NCI-H460 (cell line): ENCODE measurements at places on chromosomes 13 and 19.
A peak's percentile ranks its signal among the peaks of the same experiment; 100 is the strongest.

DNA sequence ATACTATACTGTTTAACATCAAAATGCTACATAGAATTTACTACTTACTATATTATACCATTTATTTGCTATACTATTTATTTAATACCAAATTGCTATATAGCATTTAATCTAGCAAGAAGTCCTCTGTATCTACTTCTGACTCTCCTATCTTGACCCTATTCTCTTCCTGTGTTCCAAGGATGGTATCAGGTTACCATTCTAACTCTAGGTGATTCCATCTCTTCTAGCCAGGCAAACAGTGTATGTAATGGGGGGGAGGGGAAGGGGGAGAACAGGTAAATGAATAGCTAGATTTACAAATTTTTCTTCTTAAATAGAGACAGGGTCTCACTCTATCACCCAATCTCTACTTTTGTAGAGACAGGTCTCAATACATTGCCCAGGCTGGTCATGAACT, 200.3 kb downstream of the DIAPH3 start:
- no peak for DNase-seq

DNA sequence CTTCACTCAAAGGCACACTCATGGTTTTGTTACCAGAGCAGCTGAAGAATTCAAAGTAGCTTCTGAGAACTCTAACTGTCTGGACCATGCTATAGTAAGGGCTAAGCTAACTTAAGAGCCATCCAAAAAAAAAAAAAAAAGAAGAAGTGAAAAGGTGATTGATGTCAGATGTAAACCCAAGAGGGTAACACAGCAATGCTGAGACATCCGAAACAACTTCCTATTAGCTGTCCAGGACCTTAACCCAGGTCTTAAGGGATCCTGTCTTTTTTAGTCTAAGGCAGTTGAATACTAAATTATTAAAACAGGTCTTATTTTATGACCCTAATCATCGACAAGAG, 11.2 kb upstream of the RAB20 start:
- DNase-seq: no peak

GRCh38 chr13:39676315-39676876, 20.9 kb downstream of the COG6 start:
- DNase-seq: peak; percentile 20

- DNase-seq: no peak
These were observed 845.1 kb downstream of the DACH1 start for GRCh38 chr13:71021825-71022422.

- peak; percentile 19 for DNase-seq
These were observed 556.3 kb upstream of the ARGLU1 start for GRCh38 chr13:107124129-107124718.

DNA sequence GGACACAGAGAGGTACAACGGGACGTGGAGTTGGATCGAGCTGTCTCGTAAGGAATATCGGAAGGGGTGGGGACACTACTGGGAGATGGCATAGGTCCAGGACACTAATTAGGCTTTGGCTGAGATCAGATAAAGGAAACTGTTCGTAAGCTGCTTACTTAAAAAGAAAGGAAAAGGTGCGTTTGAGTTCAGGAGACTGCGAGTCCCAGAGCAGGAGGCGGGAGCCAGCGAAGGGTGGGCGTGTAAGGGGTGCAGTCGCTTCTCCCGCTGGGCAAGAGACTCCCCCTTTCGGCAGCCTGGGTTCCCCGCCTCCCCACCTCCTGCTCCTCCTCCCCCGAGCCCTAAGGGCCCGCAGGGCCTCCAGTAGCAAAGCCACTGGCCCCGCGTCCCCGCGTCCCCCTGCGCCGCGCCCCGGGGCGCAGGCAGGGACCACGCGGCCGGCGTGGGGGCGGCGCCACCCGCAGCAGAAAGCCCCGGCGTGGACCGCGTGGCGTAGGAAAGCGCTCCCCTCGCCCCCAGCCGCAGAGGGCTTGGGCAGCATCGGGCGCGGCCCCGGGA, 547 bp downstream of the ABCC4 start:
- peak; percentile 26 for DNase-seq

GRCh38 chr13:84670245-84670644, 788.0 kb upstream of the SLITRK1 start:
- DNase-seq: no peak

DNA sequence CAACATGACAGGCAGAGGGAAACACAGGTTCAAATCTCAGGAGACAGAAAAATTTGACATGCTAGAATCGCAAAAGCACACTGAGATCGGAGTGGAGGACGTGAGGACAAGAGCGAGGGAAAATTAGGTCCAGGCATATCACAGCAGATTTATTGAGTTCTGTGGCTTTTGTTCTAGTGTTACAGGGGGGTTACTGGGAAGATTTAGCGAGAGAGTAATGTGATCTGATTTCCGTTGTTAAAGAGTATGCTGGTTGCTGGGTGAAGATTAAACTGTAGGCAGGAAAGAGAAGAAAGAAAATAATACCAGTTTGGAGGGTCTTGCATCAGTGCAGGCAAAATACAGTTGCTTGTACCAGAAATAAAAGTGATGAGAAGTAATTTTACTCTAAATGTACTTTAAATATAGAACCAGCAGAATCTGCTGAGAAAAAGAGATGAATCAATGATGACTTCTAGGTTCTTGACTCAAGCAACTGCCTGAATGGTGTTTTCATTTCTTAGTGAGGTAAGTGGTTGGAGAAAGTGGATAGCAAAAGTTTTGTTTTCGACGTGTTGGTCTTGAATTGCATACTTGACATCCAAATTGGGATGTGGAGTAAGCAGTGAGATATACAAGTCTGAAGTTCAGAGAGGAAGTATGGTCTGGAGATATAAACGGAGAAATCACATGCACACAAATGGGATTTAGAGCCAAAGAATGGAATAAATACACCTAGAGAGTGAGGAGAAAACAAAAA, 35.7 kb downstream of the UFM1 start:
- DNase-seq: no peak

DNA sequence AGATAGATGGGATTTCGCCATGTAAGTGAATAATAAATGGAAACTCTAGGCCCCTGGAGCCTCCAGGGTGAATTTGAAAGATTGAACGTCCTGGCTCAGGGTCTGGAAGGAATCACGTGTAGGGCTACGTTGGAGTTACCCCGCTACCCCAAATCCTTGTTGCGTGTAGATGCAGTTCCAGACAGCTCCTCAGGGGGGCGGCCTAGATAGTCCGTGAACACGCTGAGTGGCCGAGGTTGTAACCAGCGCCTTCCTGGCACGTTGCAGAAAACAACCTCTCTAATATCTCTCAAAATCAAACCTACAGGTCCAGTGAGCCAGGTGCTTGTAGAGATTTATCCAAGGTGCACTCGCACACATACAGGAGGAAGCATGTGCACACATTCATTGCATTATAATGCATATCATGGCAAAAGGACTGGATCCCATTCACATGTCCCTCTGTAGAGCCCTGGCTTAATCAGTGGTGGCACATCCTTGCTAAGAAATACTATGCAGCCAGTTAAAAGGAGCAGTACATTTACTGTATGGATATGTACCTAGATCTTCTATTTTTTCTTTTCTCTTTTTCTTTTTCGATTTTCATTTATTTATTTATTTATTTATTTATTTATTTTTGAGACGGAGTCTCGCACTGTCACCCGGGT, 2.5 kb upstream of the KEAP1 start:
- peak; percentile 49 for DNase-seq

DNA sequence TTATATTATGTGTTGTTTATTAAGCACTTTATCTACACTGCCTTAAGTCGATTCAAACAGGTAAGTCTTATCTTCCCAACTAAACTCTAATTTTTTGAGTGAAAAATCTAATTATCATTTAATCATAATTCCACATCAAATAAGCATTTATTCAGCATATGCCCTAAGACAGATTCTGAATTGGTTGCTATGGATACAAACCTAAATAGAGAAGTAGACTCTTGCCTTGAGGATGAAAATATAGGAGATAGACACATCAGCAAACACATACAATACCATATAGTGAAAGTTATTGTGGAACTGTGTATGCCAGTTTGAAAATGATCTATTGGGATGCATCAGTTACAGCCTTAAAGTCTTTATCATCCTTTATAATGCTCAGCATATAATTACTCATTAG, 1679.9 kb downstream of the SLITRK1 start:
- DNase-seq: no peak

GRCh38 chr19:10744253-10744798, 26.4 kb downstream of the DNM2 start:
- DNase-seq: no peak

DNA sequence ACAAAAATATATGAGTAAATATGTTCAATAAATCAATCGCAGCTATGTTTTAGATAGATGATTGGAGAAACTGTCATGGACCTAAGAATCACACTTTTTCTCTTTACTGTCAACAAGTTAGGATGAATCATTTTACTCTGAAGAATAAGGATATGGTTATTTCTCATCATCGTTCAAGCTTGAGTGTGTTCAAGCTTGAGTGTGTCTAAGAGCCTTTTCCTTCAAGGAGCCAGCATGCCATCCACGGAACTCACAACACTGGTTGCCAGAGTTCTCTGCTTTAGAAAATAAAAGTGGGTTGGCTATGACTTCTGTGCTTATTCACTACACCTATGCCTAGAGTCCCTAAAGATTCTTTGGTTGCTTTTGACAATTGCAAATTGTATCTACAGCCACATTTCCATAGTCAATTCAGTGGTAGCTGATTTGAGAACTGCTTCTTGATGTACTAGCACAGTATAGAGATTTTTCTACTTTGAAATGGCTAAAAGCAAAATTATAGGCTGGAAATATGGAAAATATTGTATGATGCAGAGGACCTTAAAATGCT, 58.1 kb upstream of the SCEL start:
- no peak for DNase-seq

DNA sequence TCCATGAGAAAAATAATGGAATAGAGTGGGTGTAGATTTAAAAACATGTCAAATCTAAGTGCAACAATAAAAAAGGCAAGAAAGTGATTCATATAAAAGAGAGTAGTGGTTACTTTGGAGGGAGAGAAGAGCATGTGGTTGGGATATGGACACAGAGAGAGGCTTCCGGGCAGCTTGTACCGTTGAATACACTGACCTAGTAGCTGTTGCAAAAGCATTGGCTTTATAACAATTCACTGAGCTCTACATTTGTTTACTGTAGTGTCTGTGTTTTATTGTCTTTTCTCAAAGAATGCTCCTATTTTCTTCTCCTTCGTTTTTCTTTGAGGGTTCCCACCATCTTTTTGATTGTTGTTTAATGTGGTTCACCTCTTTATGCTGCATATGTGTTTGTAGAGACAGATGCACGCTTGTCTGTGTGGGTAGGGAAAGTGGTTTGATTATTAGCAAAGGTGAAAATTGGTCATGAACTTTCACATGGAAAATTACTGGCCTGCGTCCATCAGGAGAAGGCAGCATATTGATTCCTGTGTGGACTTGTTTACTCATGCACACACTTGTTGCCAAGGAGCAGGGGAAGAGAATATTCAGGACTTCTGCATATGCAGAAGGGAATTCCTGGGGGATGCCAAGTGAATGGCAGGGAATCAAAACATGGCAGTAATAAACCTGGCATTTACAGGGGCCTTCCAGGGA, 29.9 kb upstream of the IRS2 start:
- no peak for DNase-seq

- DNase-seq: peak; percentile 12
These were observed 35.9 kb downstream of the OXGR1 start for GRCh38 chr13:96958286-96958891.
